Activated CD4-positive, CD25-positive, alpha-beta regulatory T cell treated with anti-CD3 and anti-CD28 coated beads, Interleukin-2, amount 50 U/mL, for 16 hours (primary cell): ENCODE measurements at places on chromosomes 13 and 19.
A peak's percentile ranks its signal among the peaks of the same experiment; 100 is the strongest.

DNA sequence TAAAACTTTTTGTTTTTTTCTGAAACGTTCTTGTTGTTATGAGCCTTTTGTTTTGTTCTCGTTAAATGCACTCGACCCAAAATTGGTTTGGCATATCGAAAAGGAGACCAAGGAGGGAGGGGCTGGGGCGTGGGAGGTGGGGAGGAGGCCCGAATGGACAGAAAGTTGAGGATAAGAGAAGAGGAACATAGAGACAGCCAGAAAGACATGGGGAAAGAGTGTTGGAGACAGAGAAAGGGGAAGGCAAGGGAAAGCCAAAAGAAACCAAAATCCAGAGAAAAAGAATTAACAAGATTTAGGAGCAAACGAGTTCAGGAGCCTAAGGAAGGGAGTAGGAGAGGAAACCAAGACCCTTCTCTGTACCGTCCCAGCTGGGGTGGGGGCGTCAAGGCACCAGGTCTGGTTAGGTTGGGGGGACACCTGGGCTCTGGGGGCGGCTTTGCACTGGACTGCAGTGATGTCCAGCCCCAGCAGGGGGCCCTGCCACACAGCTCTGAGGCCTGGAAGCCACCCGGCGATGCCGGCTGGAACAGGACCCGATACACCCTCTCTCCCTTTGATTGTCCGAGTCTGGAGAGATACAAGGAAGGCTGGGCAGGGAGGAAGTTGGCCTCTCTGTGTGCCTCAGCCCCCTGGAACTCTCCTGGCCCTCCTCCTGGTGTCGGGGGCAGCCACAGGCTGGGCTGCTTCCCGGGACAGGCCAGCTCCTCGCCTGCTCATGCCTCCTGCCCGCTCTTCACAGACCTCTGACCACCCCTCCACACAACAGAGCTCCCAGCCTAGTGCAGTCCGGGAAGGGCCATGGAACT, 11.6 kb upstream of the ASF1B start:
- no peak for DNase-seq

DNA sequence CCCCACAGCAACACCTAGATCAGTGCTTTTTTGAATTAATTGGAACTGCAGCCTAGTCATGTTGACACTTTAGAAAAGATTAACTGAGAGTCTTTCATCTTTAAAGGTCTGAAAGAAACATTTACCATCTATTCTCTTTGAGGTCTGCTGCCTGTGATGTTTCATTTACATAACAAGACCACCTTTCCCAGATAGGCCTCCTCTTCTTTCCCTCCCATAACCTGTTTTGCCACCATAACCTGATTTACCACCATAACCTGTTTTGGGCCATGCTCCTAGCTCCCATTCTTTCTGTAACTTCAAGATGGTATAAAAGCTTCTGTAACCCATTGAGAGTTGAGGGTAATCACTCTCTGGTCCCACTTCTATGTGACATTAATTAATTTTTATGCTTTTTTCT, 320.8 kb downstream of the PCDH20 start:
- no peak for DNase-seq

- no peak for DNase-seq
Observed at GRCh38 chr13:31957772-31958171, 73.8 kb upstream of the FRY start.

- no peak for DNase-seq
Observed at GRCh38 chr19:56660381-56661107, 11.0 kb downstream of the ZNF835 start.

DNA sequence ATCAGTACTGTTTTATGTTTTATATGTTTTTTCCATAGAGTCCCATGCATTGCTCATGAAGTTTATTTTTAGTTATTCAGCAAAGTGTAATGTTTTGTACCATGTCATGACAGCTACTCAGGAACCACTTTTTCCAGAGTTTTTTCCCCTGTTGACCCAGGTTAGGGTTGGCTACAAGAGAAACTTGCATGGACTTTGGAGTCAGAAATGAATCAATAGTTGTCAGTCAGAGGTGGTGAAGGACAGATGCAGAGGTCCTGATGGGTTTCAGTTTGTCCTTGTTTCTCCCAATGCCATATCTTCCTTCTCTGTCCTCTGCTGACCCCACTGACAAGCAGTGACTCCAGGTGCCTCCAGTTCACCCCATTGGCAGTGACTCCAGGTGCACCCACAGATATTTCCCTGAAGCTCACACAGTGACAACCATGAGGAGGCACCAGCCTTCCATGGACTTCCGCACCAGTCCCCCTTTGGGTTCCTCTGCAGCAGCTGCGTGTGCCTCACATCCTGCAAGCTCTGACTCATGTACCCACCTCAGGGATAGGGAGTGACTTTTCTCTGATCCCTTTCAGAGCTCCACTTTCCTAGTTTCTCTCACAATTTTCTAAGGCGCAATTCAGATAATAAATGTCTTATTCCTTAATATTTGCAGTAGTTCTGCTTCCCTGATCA, 92.1 kb downstream of the AKAP11 start:
- DNase-seq = no peak

DNA sequence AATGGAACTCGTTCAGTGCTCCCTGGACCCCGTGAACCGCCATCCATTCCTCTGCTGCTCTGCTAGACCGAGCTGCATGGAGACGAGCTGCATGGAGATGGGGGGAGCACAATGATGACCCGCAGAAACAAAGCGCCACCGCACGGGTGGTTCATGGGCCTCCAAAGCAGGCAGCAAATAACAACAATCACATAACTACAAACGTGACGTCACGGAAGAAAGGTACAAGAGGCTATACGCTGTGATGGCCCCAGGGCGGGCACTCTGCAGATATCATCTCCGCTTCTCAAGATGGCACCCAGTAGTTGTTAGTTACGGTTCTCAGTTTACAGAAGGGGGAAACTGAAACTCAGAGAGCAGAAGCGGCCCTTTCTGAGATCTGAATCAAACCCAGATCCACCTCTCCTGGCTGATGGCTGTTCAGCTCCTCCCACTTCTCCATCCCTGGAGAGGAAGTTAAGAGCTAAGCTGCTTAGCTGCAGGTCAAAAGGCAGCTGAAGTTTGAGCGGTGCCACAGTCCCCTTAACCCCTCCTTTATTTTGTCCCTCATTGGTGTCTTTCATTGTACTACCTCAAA, 1.7 kb downstream of the ATP13A1 start:
- no peak for DNase-seq

DNA sequence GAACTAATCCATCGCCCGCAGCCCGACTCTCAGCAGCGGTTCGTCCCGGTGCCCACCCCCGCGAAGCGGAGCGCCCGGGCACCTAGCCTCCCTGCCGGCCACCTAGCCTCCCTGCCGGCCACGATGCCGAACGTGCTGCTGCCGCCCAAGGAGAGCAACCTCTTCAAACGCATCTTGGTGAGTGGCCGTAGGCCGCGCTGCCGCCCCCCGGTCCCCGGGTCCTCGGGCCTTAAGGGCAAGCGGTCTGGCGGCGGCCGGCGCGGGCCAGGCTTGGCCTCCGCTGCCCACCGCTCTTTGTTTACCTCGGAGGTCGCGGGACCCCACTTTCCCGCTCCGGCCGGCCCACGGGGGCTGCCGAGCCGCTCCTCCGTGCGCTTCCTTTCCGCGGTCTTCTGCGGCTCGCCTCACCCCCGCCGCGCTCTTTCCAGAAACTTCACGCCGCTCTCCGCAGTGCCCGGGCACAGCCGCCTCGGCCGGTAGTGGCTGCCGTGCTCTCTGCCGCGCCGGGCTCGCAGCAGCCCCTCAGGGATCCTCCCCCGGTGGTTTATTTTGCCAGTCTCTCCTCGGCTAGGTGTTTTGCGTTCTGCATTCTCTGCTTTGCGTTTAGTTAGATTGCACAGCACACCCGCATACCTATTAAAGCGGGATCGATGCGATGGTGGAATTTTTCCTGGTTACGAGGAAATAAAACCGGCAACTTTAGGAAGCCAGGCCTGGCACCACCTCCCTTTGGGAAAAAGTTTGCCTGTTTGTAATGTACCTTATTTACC, 524 bp downstream of the NAA16 start:
- peak; percentile 28 for DNase-seq

DNA sequence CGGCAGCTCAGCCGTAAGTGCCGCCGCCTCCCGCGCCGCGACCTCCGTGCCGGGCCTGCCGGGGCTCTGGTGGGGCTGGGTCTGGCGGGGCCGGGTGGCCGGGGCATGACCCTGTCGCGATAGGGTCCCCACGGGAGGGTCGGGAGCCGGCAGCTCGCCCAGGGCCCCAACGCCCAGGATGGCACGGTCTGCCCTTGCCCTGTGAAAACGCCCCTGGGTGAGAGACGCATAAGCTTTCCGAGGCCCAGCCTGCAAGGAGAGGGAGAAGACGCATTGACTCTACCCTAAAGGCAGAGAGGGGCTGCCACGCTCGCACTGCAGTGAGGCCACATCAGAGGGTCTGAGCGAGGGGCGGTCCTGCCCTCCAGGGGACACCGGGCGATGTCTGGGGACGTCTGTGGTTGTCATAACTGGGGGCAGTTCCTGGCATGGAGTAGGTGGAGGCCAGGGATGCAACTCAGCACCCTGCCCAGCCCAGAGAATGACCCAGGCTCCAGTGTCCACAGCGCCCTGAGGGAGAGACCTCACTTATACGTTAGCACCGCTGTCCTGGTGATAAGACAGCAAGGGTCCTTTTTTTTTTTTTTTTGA, 539 bp downstream of the ZNF554 start:
- no peak for DNase-seq

- no peak for DNase-seq
Observed at GRCh38 chr19:5025027-5025426, 56.1 kb downstream of the KDM4B start.

GRCh38 chr19:5926641-5927440, 12.8 kb downstream of the CAPS start:
- DNase-seq = no peak

GRCh38 chr13:35792021-35792420, 315.5 kb upstream of the MAB21L1 start:
- no peak for DNase-seq

GRCh38 chr19:38837656-38838121, 6.1 kb upstream of the ECH1 start:
- no peak for DNase-seq

- DNase-seq = no peak
Observed at GRCh38 chr13:109180905-109181425, 551.6 kb downstream of the MYO16 start.

DNA sequence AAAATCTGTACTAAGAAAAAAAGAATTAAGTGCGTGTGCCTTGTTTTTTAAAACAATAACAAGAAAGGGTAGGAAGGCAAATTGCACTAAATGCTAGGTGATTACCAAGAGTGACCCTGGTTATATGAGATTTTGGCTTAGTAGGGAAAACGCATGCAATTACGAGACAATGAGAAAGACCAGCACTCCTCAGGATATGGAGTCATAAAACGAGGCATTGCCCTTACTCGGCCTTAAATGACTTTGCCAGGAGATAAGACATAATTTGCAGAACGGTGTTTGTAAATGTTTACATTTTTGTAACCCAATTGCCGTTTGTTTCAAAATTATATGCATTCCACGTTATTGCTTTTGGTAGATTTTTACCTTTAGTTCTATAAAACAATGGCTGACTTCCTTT, 179.8 kb downstream of the RBM26 start:
- no peak for DNase-seq

DNA sequence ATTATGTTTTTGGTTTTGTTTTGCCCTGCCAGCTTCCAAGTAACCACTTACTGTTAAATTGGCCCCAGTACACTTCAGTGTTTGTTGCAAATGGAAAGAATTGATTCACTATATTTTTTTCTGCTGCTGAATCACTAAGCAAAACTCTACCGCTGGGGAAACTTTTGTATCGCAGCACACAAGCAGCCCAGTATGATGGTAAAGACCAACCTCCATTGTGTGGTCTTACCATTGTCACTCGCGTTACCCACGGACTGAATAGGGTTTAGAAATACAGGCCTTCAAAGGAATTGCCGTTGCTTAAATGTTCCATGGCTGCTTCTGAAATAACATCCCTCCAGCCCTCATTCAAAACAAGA, 7.9 kb downstream of the SPATA13 start:
- no peak for DNase-seq

DNA sequence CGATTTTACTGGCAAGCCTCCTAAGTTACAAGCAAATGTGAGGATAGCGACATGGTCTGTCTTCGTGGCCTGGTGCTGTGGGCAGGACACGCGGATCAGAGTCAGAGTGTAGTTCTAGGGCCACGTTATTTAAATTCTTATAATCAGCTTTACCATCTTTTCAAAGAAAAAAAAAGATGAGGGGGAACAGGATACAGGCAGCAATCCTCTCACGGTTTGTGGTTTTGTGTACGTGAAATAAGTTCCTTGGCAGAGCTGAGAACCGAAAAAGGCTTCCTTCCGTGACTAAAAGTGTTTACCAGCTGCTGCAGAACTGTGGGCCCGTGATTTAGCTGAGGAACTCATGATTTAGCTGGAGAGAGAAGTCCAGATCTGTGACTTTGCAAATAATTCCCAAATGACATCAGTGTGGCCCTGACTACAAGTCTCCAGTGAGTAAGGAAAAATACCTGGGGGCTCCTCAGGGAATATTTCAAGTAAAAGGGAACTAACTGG, 27.2 kb downstream of the RCBTB2 start:
- DNase-seq = peak; percentile 19

- no peak for DNase-seq
Observed at GRCh38 chr13:29511980-29512379, 83.5 kb downstream of the SLC7A1 start.

- DNase-seq = no peak
Observed at GRCh38 chr13:40386586-40386985, 279.9 kb downstream of the FOXO1 start.

DNA sequence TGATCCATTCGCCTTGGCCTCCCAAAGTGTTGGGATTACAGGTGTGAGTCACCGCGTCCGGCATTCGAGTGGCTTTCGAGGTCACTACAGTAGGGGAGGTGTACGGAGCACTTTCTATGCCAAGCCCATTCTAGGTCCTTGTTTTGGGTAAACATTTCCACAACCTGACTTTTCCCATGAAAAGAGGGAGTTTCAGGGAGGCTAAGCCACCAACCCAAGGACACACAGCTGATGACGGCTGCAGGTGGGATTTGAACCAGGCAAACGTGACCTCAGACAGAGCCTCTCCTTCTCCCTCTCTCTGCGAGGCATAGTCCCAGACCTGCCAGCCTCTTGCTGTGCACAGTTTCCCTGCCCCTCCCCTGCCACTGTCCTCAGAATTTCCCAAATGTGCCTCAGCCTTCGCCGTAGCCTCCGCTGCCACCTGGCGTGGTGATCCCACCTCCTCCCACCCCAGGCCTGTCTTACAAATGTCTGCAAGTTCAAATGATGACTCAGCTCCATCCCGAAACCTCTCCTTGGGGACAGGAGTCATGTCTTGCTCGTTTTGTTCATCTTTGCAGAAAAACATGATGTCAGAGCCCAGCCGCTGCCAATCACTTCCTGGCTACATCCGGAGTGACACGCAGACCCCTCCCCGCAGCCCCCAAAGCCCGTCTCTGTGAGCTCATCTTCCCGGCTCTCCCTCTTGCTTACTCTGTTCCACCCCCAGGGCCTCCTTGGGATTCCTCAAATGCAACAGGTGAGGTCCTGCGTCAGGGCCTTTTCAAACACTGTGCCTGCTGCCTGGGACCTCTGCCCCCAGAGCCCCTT, 6.6 kb upstream of the GADD45B start:
- DNase-seq = no peak

DNA sequence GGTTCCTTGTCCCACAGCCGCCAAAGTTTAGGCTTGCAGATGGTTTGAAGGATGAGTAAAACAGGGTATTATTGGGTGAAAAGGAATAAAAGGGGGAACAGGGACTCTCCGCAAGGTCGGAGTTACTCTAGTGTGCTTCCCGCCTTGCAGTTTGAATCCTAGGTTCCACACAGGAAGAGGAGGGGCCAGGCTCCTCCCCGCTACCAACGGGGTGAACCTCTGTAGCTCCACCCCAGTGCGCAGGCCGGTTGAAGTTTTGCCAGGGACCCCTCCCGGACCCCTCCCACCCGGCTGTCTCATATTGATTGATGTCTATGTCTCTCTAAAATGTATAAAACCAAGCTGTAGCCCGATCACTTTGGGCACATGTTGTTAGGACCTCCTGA, 11.6 kb upstream of the GTF2F2 start:
- no peak for DNase-seq
